Activated naive CD4-positive, alpha-beta T cell (primary cell): ENCODE measurements at places on chromosomes 7 and 10.

- no peak for DNase-seq
These were observed 7.5 kb upstream of the OPTN start for GRCh38 chr10:13092291-13093102.

GRCh38 chr7:135519871-135520270 lies 10.0 kb upstream of the CNOT4 start:
- no peak for DNase-seq

DNA sequence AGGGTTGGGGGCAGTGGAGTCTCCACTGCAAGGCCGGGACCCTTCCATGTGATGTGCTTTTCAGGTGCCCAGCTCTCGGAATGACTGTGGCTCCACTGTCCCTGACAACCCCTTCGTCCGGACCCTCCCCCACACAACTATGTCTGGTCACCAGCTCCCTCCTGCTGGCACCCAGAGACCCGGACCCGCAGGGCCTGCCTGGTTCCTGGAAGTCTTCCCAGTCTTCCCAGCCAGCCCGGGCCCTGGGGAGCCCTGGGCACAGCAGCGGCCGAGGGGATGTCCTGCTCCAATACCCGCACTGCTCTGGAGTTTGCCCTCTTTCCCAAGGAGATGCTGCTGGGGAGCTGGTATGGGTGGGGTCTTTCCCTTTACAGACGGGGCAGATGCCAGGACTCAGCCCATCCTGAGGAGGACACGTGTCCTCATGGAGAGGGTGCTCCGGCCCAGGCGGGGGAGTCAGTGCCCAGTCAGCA lies 5.5 kb downstream of the ATP6V0E2 start:
- no peak for DNase-seq

DNA sequence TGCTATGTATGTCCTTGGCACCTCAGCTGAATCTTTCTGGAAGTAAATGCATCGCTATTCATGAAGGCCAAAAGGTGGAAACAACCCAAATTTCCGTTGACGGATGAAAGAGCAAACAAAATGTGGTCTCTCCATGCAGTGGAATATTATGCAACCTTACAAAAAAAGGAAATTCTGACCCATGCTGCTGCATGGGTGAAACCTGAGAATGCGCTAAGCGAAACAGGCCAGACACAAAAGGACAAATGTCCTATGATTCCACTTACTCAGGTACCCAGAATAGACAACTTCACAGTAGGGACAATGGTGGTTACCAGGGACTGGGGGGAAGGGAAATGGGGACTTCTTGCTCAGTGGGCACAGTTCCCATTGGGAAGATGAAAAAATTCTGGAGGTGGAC lies 158.8 kb downstream of the CAMK1D start:
- DNase-seq: no peak

- no peak for DNase-seq
These were observed 294.5 kb downstream of the ADK start for GRCh38 chr10:74445493-74445892.

DNA sequence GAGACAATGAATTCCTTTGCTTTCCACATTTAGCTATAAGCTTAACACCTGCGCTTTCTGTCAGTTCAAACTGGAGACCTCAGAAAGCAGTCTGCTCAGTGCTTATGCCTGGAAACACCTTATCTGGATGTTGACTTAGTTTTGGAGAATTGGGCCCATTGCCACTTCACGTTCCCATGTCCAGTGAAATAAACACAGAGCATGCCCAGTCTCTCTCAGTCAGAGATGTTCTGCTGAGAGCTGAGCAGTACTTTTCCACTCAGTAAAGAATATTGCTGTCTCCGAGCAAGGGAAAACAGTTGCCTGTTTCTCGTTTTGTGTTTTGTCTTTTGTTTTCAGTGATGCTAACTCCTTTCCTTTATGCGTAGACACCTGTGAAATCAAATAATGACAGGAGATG lies 83.2 kb upstream of the PRR15 start:
- no peak for DNase-seq

DNA sequence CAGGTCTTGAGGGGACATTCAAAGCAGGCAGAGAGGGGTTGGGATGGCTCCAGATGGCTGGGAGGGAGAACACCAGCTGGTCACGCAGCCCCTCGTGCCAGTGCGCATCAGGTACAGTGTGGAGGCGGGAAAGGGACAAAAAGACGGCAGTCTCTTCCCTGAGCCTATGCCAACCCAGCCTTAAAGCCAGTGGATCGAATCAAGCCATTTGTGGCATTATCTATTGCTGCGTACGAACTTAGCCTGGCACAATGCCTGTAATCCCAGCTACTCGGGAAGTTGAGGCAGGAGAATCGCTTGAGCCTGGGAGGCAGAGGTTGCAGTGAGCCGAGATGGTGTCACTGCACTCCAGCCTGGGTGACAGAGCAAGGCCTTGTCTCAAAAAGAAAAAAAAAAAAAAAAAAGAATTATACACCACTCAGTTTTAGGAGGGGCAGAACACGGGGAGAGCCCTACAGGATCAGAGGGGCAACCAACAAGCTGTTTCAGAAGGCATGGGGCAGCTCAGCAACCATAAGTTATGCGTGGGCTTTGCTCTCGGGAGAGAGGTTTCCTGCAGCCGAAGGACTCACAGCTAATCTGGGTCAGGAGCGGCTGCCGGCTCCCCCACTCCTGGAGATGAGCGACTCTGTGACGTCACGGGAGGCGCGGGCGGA lies 356 bp upstream of the NDUFB2 start:
- DNase-seq: no peak
